ENCODE measurements at places on chromosomes 7 and 10.
A peak's percentile ranks its signal among the peaks of the same experiment; 100 is the strongest.

DNA sequence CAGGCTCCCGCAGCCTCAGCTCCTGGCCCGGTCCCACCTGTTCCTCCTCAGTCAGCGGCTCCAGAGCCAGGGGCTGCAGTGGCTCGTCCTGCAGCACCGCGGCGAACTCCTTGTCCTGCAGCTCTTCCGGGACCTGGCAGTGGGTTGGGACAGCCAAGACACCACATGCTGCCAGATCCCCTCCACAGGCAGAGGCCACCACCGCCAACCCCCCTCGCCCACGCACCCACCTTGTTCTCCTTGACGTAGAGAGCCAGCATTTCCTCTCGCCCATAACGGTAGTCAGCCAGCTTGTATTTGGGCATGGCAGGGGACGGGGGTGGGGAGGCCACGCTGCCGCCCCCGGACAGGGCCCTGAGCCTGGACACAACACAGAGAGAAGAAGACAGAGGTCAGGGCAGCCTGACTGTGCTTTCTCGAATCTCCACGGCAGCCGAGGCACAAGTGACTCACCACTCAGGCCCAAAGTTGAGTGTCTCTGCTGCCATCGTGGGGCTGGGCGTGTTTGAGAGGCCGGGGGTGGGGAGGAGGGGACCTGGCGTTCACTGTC, 6.2 kb downstream of the GIGYF1 start:
- DNase-seq: no peak

- no peak for DNase-seq
Measured at GRCh38 chr7:133070562-133070961, 11.3 kb downstream of the CHCHD3 start.

GRCh38 chr10:50396491-50397311, 145.4 kb upstream of the ASAH2 start:
- DNase-seq: peak; percentile 43

DNA sequence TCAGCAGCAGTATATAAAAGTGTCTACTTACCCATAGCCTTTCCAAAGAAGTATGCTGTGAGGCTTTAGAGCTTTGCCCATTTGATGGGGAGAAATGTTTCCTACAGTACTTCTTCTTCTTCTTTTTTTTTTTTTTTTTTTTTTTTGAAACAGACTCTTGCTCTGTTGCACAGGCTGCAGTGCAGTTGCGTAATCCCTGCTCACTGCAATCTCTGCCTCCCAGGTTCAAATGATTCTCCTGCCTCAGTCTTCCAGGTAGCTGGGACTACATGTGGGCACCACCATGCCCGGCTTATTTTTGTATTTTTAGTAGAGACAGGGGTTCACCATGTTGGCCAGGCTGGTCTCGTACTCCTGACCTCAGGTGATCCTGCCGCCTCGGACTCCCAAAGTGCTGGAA, 101.7 kb upstream of the TMEM26 start:
- no peak for DNase-seq

DNA sequence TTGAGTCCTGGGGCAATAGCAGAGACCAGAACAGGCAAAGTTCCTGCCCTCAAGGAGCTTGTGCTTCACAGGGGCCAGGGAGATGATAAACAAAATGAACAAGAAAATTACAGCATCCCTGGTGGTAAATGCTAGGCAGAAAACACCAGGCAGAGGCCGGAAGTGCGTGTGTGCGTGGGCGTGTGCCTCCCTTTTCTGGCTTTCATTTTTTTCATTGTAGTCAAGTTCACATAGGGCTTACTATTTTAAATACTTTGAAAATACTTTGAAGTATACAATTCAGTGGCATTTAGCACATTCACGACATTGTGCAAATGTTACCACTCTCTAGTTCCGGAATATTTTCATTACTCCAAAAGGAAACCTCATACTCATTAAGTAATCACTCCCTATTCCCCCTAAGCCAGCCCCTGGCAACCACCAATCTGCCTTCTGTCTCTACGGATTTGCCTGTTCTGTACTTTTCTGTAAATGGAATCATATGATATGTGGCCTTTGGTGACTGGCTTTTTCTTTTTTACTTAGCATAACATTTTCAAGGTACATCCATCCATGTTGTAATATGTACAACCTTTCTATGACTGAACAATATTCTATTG, 88.1 kb upstream of the PDCD4 start:
- DNase-seq: peak; percentile 52

GRCh38 chr7:101939136-101939695, 121.8 kb downstream of the CUX1 start:
- no peak for DNase-seq

DNA sequence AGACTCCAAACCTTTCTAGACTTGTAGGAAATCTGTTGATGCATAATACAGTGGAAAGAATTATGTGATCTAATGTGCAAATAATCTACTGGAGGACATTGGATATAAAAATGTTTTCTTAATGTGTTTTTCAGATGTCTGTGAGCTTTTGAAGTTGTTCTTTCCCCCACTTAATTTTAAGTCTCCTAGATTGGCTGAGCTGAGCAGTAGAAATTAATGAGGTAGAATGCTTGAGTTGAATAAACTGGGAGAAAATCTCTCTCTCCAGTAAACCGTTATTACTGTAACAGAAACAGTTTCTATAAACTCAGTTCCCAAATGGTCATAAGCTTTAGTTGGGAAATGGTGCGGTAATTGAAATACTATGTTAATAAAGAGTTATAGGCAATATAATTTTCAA, 15.7 kb downstream of the CSGALNACT2 start:
- no peak for DNase-seq

GRCh38 chr7:155889636-155890511, 77.6 kb upstream of the SHH start:
- no peak for DNase-seq

DNA sequence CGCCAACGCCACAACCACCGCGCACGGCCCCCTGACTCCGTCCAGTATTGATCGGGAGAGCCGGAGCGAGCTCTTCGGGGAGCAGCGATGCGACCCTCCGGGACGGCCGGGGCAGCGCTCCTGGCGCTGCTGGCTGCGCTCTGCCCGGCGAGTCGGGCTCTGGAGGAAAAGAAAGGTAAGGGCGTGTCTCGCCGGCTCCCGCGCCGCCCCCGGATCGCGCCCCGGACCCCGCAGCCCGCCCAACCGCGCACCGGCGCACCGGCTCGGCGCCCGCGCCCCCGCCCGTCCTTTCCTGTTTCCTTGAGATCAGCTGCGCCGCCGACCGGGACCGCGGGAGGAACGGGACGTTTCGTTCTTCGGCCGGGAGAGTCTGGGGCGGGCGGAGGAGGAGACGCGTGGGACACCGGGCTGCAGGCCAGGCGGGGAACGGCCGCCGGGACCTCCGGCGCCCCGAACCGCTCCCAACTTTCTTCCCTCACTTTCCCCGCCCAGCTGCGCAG, 424 bp downstream of the EGFR start:
- DNase-seq: peak; percentile 18

DNA sequence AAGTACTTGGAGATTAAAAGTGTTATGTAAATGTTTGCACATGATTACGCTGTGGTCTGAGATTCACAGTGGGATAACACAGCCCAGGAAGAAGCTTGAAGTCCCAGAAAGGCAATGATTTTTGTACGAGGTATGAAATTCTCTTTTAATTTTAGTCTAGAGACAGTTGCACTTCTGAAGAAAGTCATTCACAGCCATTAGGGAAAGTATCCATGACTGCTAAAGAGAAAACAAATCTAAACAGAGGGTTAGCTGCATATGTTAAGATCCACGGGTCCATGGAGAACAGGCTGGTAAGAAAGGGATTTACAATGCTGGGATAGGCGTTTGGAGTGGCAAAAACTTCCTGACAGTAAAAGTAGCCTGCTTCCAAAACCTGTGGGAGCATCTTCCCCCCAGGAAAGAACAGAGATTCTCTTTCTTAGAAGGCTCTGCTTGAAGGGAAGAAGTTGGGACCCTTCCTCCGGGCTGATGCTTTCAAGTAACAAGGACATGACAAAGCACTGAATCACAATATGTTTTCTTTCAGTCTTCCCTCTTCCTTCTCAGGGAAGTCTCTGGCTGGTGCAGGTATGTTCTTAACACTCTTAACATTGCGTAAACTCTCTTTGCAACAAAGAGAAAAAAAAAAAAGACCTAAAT, 220.8 kb upstream of the CELF2 start:
- peak; percentile 64 for DNase-seq

- DNase-seq: no peak
Measured at GRCh38 chr10:9452056-9452455, 1397.6 kb downstream of the GATA3 start.

DNA sequence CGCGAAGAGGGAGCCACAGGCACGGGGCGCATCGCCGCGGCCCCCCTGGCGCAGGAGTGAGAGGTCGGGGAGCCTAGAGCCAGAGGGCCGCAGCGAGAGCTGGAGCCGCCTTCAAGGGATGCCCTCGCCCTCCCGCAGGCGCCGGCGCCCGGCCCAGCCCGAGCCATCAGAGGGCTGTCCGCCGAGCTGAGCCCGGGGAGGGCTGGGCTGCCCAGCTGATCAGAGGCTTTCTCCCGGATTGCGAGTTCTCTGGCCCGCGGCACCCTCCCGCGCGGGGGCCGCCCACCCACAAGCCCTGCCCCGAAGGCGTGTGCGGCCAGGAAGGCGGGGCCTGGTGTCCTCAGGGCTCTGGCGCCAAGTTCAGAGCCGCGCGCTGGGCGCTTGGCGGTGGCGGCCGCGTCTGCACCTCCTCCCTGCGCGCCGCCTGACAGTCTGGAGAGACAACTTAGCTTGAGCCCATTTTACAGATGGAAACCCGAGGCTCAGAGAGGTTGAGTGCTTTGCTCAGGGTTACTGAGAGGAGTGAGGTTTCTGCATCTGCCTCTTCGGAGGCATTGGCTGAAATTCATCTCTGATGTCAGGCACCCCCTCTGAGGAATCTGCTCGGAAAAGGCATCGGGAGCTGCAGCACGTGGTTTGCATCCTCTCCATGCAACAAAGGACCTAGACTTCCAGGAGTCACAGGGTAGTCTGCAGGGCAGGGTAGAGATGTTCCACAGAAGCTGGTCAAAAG, 3.8 kb upstream of the ANTXRL start:
- peak; percentile 18 for DNase-seq

DNA sequence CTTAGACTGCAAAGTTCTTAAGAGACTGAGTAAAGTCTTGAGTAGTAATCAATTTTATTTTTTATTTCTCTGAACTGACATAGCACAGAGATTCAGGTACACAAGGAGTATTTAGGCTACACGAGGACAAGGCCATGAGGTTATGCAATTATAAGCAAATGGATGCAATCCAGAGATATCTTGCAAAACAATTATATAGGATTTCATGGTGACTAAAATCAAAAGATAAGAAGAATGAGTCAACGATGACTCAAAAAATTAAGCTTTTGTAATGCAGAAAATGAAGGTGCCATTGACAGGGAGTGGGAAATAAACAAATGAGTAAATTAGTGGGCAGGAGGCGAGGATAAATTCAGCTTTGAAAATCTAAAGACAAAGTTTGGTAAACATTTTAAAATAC, 66.7 kb upstream of the MYO3A start:
- no peak for DNase-seq

DNA sequence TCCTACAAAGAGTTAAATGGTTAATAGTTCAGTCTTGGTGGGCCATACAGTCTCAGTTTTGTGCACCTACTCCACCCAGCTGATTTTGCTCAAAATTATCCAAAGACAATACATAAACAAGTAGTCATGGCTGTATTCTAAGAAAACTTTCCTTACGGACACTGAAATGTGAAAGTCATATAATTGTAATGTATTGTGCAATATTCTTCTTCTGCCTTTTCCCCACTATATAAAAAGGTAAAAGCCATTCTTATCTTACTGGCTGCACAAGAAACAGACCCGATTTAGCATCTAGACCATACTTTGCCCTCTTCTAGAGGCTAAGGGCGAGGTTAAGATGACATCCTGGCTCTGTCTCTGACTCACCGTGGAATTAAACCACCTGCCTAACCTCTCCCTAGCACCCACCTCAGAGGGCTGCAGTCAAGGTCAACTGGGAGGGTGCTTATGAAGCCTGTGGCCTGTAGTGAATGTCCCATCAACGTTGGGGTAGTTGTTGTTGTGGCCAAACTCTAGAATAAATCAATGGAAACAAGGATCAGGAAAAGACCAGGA, 63.8 kb upstream of the DOCK1 start:
- DNase-seq: no peak

- DNase-seq: peak; percentile 73
Measured at GRCh38 chr7:35869810-35870209, 69.0 kb downstream of the SEPTIN7 start.

DNA sequence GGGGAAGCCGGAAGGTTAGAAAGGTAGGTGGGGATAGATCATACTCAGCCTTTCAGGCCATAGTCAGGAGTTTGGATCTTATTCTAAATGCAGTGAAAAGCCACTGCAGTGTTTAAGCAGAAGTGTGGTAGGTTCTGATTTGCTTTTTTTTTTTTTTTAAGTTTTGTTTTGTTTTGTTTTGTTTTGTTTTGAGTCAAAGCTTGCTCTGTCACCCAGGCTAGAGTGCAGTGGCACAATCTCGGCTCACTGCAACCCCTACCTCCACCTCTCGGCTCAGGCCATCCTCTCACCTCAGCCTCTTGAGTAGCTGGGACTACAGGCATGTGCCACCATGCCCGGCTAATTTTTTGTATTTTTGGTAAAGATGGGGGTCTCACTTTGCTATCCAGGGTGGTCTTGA, 23.5 kb downstream of the RHOBTB1 start:
- no peak for DNase-seq

DNA sequence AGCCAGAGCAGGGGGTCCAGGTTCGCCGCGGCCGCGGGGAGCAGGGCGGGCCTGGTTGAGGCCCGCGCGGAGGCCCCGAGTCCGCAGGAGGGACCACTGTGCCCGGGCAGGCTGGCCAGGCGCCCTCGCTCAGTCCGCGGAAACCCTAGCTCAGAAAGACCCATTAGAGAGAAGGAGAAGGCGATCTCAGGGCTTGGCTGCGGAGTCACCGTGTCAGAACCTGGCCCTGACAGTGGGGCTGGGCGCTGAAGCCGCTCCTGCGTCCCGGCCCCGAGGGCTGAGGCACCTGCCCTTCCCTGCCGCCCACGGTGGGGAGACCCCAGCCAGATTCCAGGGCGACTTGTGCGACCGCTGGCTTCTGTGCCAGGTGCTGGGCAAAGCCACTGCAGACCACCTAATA, 14.2 kb upstream of the EGFR start:
- DNase-seq: no peak

GRCh38 chr10:44261296-44261695, 123.6 kb downstream of the CXCL12 start:
- no peak for DNase-seq

DNA sequence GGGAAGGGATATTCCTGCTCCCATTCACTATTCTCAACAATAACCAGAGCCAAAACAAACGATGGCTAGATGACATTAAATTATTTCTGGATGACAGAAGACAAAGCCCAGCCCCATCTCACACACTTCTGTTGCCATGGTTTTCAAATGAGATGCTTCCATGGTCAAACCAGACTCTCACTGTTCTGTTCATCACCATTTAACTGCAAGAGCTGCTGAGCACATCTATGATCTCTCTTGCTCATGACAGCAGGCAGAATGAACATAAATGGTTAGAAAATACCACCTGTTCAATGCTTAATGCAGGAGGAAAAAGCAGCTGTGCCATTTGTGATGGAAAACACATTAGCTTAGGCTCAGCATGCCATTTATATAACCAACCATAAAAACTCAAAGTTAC, 758.6 kb upstream of the ZWINT start:
- no peak for DNase-seq

DNA sequence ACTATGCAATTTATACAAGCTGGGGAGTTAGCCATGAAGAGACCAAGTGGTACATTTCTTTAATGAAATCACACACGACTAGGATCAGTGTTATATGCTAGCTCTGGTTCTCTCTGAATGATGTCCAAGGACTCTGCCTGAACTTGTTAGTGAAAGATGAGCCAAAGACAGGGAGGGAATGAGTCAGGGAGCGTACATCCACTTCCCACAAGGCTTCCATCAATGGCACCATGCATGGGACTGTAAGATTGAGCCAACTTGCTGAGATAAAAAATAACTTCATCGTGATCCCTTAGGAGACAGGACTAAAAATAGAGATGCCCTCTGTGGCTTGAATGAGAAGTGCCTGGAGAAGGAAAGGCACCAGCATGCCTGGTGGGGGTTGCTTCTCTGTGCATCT, 629.7 kb downstream of the ACTR3B start:
- DNase-seq: no peak

All from brain microvascular endothelial cell (primary cell).